ENCODE measurements at places on chromosomes 6 and 20.
A peak's percentile ranks its signal among the peaks of the same experiment; 100 is the strongest.

GRCh38 chr6:42093582-42094329 is 43.4 kb downstream of the TAF8 start:
- no peak for DNase-seq

GRCh38 chr6:48825501-48826151 is 637.4 kb downstream of the MMUT start:
- DNase-seq: no peak

- no peak for DNase-seq
Observed at GRCh38 chr6:14544666-14545065, 427.1 kb downstream of the CD83 start.

GRCh38 chr6:74166849-74167248 is 470.8 kb downstream of the CD109 start:
- DNase-seq: no peak

GRCh38 chr6:151093706-151094105 is 146.1 kb upstream of the AKAP12 start:
- no peak for DNase-seq

- no peak for DNase-seq
Observed at GRCh38 chr20:41167481-41168253, 30.3 kb downstream of the PLCG1 start.

DNA sequence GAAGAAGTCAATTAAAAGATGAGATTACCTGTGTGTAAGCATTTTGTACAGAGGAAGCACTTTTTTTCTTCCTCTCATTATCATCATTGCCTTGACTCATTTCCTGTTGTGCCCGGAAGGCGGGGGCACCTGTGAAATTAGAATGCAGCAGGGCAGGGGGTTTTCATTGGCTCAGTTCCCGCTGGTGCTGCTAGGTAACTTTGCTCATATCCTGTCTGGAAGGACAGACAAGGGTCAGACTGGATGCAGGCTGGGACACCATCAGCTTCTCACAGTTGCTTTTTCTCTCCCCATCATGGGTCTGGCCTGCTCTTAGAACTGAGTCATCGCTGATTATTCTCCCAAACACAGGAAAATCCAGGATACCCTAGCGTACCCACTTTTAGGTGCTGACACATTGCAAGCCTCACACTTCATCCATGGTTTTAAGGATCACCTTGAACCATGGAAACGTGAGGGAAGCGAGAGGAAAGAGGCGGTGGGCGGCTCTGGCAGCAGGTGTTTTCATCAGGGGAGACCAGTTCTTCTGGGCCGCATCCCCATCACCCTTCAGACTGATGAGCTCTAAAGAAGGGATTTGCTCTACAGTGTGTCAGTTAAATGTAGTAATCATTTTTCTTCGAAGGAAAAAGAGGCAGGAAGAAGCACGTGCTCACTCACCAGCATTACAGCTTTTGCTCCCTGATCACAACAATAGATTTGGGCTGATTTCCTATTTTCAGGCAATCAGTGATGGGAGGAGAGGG is 195.7 kb upstream of the SASH1 start:
- DNase-seq: no peak

DNA sequence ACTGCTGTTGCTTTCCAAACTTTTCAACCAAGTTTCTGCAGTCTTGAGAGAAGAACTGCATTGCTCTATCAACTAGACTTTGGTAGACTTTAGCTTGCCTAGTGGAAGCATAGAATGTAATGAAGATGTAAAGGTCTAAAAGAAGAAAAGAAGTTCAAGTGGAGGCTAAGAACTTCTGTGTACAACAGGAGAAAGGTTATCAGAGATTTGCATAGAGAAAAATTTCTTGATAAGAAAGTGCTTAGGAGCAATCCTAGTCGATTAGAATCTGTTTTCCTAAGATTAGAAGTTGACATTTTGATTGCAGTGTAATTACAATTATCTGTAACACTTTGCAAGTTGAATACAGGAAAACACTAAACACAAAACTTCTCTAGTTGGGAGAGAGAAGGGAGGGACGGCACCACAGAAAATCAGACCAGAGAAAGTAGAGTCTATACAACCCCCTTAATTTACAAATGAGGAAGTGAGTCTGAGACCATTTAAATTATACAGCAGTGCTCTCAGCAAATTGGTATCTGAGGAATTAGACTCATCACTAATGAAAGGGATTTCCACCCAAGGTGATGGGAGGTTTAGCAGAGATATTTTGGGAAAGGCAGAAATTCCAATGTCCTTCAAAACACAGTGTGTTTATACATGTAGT is 194.3 kb upstream of the MARCKS start:
- DNase-seq: no peak

- no peak for DNase-seq
Observed at GRCh38 chr6:90656325-90656724, 69.5 kb upstream of the MAP3K7 start.

GRCh38 chr20:42432496-42433334 is 757.0 kb downstream of the PTPRT start:
- DNase-seq: no peak

DNA sequence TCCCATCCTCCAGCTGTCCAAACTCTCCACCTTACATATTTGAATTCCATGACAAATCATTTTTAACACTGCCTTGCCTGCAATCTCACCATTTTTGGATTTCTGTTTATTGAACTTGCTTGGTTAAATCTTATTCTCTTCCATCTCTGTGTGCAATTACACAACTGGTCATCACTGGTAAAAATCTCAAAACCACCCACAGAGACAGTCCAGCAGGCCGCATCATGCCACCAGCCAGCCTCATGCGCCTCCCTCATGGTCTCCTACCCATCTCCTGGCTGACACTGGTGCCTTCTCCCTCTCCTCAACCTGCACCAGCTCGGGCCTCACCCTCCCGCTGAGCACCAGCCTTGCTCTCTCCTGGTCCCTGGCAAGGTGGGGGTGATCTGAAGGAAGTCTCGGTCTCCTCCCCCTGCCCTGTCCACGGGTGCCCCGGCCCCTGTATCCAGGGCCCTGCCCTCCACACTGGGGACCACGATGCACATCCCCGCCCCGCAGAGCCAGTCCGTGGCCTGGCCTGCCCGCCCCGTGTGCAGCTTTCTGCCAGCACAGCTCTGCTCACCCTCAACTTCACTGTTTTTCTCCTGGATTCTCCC is 92.0 kb downstream of the THBS2 start:
- no peak for DNase-seq

DNA sequence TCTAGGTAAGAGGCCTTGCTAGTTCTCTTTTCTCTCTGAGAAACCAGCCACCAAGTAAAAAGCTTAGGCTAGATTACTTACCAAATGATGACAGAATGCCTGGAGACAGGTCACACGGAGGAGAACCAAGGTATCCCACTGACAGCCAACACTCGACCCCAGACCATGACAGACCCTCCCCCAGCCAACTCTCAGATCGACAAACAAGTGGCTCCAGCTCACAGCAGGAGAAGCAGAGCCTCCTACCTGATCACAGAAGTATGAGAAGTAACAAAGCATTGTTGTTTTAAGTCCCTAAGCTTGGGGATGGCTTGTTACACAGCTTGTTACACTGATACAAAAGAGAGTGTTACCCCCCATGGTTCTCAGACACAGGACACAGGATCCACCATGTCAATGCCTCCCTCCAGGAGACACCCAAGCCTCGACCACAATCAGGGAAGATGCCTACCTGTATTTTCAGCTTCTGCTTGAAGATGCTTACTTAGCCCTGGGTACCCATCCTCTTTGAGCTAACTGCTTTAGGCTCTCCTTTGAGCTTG is 423.8 kb upstream of the JARID2 start:
- DNase-seq: no peak

DNA sequence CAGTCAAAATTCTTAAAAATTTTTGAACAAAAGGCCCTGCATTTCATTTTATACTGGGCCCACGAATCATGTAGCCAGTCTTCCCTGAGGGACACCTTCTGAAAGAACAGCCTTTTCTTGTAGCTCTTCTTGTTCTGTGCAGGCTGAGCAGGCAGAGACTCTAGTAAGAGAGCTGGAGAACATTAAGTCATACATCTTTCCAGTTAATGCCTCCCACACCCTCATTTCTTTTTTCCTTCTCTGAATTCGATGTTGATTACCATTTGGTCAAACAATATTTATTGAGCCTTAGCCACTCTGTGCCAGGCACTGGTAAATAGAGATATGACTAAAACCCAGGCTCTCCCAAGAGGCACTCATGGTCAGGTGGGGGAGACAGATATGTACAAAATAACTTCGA is 33.6 kb downstream of the METTL24 start:
- no peak for DNase-seq

GRCh38 chr20:51643390-51643789 is 100.9 kb upstream of the NFATC2 start:
- no peak for DNase-seq

- no peak for DNase-seq
Observed at GRCh38 chr20:43448748-43449535, 8.8 kb upstream of the SRSF6 start.

DNA sequence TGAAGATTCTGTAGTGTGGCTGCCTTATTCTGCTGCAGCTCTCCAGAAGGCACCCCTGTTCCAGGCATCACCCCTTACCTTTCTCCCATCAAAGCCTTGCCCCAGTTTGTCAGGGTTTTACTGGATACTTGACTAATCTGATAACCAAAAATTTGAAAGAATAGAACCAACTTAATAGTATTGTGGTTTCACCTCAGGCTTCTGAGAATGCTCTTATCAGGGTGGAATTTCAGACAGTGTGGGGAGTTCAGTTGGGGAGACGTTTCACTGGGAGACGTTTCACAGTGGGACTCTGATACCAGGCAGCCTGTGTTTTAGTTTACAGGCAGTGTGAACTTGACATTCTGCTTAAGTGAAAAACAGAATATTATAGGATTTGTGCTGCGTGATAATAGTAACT is 50.5 kb downstream of the SCAND1 start:
- no peak for DNase-seq

DNA sequence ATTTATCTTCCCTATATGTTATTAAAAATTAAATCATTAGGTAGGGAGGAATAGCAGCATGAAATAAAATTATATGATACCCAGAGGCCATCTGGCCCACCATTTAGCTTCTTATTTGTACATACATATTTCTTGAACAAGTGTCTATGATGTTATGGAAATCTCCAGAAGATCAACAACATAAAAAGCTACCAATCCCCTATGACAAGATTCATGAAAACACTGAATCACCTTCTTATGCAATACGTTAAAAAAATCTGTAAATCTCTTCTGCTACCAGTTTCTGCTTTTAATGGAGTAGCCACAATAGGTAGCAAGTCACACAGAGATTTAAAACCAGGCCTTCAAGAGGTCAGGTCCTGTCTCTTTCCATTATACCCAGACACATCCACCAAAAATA is 125.8 kb upstream of the ENPP5 start:
- no peak for DNase-seq

DNA sequence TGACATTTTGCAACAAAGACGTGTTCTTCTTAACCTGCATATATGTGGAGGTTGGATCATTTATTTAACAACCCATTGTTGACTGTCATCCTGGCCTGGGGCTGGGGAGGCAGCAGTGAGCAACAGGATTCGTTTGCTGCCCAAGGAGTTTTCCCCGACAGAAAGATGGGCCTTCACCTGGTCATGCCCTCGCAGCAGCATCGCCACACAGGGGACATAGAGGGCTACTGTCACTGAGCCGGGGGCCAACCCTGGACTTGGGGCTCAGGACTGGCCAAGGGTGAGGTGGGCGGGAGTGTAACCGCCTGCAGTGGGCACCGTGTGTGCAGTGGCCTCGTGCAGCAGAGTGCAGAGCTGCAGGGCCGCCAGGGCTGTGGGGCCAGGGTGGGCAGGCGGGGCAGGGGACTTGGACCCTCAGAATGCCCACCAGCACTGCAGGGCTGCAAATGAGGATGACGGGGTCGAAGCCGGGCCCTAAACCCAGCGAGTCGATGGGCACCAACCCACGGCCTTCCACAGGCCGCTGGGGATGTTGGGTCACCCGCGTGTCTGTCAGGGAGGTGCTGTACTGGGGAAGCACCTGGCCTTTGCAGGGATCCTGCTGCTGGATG is 11.8 kb downstream of the DUSP22 start:
- no peak for DNase-seq

DNA sequence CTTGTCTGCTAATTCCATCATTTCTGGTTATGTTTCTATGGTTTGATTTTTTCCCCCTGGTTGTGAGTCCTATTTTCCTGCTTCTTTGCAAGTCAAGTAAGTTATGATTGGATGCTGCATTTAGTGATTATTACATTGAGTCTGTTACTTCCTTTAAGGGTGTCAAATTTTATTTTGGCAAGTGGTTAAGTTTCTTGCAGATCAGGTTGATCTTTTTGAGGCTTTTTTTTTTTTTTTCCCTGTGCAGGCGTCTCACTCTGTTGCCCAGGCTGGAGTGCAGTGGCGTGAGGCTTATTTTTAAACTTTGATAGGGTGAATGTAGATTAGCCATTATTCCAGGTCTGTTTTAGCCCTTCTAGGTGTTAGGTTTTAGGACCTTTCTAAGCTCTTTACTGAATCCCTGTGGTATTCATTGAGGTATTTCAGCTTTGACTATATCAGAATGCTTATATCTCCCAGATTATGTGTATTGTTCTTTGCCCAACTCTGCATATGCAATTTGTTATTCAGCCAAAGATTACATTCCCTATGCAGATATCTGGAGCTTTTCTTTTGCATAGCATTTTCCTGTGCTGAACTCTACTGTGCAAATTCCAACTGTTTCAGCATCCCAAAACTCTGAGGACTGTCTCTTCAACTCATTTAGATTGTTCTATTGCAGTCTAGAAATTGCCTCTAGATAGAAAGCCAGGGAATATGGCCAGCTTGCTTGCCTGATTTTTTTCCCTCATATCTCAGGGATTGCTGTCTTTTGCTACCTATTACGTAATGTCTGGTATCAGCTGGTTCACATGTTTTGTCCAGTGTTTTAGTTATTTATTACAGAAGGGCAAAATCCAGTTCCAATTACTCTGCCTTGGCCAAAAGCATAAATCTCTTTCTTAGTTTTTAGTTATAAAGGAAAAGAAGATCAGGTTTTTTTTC is 113.3 kb downstream of the AFG1L start:
- DNase-seq: no peak

DNA sequence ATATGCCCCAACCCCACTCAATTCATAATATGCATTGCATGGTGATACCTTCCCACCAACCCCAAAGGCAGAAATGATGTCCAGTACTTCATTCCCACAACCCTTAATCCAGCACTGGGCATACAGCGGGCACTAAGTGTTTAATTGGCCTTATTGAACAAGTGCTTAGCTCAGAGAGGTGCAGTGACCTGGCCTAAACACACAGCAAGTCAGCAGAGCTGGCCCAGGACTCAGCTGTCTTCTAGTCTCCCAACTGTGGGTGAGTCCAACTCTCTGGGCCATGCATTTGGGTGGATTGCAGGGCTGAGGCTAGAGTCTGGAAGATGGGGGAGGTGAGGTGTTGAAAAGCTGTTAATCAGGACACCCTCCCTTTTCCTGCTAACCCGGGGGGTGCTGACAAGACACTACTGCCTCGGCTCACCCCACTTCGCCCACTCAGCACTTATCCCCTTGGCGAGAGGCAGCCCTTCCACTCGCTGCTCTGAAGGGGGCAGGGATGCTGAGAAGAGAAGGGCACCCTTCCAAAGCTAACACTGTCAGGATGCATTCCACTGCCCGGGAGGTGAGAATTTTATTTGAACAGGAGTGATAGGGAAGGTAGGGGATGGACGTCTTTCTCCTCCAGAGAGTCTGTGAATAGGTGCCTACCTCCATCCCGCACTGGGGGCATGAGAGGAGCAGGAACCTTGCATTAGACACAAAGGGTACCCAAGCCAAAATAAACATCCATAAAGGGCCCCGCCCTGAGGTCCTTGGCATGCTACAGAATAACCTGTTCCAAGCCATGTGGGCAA is 14.2 kb downstream of the KCNK5 start:
- no peak for DNase-seq

- DNase-seq: peak; percentile 95
Observed at GRCh38 chr6:45377554-45378333, at the start of gene SUPT3H. Gene SUPT3H (minus strand): TSS chr6:45377934.

- DNase-seq: no peak
Observed at GRCh38 chr6:13681305-13682061, 30.2 kb downstream of the RANBP9 start.

Measured in NCI-H774 (cell line).